CD8-positive, alpha-beta memory T cell (primary cell): ENCODE measurements at places on chromosomes 12 and 14.

DNA sequence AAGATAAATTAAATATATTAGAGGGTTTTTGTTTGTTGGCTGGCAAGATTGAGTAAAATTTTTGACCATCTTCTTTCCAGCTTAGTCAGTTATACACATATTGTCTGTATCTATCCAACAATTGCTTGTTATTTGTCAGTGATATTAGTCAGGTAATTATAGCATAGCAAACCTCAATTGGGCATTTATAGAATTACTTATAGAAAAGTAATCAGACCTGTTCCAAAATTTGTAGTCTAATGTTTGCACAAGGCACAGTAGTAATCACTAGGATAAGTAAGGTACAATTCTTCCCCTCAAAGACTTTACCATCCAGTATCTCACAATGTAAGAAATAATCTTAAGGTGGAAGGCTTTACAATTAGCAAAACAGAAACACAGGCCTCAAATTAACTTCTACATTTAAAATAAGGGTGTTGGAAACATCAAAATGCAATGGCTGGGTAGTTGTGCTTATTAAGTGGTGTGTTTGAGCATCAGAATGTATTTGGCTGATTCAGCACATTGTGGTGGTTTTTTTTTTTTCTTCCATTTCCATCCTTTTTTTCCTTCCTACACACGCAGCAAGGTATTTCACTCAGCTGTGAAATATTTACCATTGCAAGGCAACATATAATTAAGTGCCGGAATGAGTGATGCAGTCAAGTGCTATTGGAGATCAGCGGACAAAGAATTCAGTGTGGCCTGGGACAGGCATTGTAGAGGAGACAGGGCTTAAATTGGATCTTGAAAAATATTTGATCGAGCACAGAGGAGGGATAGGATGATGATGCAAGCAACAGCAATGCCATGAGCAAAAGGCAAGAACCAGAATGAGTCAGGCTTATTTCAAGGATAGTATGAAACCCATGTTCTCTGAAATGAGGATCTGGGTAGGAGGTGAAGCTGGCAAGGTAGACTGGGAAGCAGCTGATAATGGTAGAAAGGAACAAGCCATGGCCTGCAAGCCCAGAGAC is 178.2 kb downstream of the AKAP6 start:
- no peak for DNase-seq

GRCh38 chr14:24392325-24393091 is 6.3 kb upstream of the NYNRIN start:
- DNase-seq: no peak

DNA sequence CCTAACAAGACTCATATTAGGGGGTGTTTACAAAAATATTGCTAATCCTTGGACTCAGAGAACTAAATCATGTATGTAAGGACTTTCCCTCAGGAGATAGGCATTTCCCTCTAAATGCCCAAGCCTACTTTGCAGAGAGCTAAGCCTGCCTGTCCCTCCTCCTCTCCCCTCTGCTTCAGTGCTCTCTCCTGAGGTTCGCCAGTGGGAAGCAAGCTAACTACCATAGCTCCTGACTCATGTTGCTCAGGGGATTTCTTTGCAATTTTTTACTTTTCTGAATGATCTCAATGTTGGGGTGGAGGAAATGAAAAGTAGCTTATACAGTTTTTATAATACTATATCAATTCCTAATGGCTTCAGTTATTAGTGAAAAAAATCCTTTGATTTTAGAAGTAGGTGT is 29.6 kb downstream of the IFT43 start:
- DNase-seq: no peak

DNA sequence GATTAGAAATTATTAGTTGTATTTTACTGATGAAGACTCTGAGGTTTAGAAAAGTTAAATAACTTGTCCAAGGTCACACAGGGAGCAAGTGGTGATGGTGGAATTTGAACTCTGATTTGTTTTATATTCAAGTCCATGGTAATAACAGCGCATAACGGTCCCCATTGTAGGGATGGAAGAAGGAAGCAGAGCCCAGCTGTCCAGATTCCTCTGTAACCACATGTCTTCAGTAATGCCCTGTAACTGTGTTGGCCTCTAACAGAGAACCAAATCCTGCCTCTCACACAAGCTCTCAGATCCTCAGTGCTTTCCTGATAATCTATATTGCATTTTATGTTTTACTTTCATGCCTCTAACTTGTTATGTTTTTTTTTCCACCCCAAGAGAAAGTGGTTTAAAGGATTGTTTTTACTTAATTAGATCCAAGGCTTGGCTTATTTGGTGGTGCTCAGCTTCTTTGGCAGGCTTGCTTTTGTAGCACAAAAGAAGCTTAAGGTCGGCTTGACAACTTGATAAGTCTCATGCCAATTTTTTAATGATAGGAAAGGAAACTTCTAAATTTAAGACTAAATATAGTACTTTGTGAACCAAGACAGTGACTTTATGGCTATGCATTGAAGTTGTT is 105.1 kb upstream of the SEL1L start:
- DNase-seq: no peak

DNA sequence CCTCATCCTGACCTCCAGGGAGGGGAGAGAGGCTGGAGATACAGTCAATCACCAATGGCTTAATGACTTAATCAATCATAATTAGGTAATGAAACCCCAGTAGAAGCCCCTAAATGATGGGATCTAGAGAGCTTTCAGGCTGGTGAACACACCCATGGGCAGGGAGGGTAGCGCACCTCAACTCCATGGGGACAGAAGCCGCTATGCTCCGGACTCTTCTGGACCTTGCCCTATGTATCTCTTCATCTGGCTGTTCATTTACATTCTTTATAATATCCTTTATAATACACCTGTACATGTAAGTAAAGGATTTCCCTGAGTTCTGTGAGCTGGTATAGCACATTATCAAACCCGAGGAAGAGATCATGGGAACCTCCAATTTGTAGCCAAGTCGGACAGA is 205.9 kb downstream of the STXBP6 start:
- DNase-seq: no peak
